NCI-H1436 treated with DMSO at 0.1 percent for 48 hours (cell line): ENCODE measurements at places on chromosomes 11 and 22.

GRCh38 chr11:12602421-12602820, 71.8 kb upstream of the TEAD1 start:
- no peak for DNase-seq

GRCh38 chr11:2882396-2883110, 3.0 kb downstream of the CDKN1C start:
- DNase-seq, result no peak

DNA sequence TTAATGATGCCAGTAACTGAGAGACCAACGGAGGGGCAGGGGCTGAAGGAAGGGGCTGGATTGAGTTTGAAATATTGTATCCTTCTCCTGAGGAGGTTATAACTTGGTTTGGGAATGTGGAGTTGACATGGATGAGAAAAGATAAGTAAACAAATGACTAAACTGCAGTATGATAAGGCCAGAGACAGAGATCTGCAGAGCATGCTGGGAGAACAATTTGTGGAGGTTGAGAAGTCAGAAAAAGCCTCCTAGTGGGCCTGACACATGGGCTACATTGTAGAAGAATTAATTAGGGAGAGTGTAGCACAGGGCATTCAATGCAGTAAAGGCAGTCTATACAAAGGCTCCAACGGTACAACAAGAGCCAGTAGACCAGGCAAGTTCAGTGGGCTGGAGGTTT, 55.9 kb downstream of the SPON1 start:
- DNase-seq, result no peak

GRCh38 chr11:122229078-122229477, 113.1 kb upstream of the BLID start:
- no peak for DNase-seq

- no peak for DNase-seq
Observed at GRCh38 chr11:105693075-105693759, 83.3 kb downstream of the GRIA4 start.

DNA sequence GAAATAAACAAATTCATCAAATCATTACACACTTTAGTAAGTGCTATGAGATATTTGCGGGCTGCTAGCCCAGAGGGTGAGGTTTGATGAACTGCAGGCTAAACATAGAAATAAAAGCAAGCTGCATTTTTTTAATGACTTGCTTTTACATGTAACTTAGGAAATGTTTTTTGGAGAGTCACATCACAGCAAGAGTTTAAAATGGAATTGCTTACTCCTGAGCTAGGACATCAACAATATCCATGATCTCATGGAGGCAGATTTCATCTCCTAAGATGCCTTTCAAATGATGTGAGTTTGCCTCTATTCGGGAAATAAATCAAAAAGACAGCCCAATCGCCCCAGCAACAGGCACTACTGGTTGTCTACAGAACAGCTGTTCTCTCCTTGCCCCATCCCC, 73.4 kb upstream of the CD44 start:
- DNase-seq, result no peak

DNA sequence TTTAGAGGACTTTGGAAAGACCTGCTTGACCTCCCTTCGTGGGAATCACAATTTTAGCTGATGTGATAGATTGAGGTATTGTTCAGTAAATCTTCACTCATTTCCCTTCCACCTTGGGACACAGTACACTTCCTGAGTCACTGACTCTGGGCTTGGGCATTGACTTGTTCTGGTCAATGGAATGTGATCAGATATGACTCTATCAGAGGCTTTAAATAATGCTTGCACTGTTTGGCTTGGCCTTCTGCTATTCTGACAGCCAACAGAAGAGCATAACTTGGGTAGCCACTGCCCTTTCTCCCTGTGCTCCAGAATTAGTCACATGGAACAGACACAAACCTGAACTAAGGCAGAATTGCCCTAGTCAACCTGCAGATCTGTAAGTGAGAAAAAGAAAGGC, 12.5 kb downstream of the PRR5L start:
- no peak for DNase-seq

- DNase-seq, result no peak
Observed at GRCh38 chr11:79520086-79520485, 79.3 kb upstream of the TENM4 start.

DNA sequence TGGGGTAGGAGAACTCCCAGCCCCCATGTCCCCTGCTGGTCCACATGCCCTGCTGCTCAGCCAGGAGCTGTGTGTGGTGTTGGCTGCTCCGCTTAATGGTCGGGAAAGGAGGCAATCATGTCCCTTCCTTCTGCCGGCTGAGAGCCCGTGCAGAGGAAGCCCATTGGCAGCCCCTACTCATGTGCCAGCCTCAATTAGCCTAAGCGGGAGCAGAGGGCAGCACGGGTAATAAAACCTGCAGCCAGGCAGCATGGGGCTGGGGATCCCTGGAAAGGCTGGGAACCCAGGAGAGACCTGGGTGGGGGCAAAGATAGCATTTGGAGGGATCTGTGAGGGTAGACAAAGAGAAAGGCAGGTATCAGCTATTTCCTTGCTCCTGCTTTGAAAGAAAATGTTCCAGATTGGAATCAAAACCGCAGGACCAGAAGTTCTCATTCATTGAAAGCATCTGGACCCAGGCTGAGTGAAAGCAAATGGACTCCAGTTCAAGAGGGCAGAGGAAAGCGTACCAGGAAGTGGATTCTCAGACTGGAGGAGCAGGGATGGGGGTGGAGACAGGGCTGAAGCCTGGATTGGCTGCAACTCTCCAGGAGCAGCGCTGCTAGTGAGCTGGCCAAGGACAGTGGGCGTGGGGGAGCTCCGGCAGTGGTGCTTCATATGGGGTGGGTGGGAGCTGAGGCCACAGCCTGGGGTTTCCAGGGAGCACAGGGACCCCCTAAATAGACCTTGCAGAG, 103.4 kb upstream of the NECTIN1 start:
- no peak for DNase-seq

DNA sequence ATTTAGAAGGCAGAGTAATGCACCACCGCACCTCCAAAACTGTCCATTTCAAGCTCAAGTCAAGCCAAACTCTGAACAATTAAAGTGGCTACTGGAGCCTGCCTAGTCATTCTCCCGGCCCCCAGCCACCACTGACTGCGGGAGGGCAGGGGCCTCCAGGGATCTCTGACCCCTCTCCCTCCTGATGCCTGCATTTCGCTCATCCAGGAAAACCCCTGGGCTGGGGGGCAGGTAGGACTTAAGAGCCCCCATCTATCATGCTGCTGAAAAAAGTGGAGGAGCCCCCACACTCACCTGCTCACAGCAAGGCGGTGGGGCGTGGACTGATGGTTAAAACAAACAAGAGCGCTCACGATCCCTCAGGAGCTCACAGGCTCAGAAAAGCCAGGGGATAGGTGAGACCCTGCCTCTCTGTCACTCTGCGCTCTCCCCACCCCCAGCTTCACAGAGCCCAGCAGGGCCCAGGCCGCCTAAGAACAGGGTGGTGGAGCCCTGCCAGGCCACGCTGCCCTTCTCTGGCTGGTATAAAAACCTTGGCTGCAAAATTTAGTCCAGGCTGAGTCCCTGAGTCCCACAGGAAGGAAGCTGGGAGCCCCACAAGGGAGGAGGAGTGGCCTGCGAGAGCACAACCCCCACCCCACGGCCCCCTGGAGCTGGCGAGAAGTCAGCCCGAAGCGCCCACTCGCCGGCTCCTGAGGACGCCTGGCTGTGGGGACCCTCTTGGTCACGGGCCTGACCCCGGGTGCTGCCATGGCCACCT, 21.0 kb upstream of the MOB2 start:
- no peak for DNase-seq

GRCh38 chr11:69692422-69692821, 11.4 kb downstream of the FGF19 start:
- no peak for DNase-seq

DNA sequence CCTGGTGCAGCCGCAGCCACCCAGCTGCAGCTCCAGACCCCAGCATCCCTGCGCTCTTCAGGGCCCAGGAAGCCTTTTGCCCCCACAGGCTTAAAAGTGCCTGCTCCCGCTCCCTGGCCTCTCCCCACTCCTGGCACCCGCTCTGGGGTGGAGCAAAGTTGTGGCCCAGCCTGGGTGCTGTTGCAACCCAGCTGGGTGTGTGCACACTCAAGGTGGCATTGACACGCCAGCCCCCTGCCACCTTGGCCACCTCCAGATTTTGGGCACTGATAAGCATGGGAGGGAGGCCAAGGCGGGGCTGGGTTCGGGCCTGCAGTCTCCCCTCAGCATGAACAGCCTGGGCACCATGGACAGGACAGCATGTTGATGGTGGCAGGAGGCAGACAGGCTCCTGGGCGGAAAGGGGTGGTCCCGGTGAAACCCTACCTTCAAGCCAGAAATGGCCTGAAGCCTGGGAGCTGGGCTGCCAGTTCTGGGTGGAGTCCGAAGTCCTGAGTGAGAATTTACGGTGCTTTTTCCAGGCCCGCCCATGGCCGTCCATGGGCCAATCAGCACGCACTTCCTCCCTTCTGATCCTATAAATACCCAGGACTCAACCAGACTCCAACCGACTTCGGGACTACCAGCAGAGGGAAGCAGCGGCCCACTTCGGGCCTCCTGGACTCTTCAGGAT, 23.6 kb upstream of the RNASEH2C start:
- no peak for DNase-seq

DNA sequence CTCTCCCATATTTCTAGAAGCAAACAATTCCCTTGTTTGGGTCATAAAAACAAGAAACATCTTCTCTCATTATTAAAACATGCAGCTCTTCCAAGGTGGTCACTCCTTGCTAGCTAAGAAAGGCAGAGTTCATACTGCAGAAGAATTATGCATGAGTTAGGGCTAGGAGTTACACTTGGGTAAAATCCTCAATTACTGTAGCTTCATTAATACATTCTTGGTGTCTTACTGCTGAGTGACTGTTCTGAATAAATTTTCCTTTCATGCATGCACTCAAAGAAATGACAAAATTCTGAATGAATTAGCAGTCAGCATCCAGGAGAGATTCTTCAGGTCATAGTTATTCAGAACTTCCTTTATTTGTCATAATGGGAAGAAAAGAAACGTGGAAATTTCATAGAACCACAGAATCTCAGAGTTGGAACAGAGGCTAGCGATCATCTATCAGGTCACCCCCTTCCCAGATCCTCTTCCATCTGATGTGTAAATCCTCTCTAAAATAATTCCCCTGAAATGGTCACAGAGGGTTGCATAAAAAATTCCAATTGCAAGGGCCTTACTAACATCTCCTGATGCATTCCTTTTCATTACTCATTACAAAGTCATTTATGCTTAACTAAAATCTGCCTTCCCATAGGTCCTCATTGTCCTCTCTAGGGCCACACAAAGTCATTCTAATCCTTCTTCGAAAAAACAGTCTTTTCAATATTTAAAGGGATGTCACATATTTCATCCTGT, 771.5 kb downstream of the DLG2 start:
- no peak for DNase-seq

DNA sequence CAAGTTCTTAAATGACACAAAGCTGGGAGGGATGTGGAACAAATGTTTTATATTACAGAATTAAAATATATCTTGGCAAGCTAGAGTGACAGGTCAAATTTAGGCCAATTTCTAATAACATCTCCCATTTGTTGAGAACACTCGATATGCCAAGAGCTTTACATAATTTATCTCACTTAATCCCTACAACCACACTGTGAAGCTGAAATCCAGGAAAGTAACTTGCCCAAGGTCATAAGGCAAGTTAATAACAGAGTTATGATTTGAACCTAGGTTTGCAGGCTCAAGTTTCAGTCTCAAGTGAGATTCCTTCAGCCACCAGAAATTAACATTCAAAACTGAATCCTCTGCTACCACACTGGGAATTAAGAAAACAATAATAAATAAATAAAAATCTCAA, 38.3 kb downstream of the RAB30 start:
- no peak for DNase-seq

- DNase-seq, result no peak
Observed at GRCh38 chr11:70466596-70466995, 68.3 kb downstream of the CTTN start.

GRCh38 chr11:69416143-69416515, 65.3 kb upstream of the LINC01488 start:
- no peak for DNase-seq

DNA sequence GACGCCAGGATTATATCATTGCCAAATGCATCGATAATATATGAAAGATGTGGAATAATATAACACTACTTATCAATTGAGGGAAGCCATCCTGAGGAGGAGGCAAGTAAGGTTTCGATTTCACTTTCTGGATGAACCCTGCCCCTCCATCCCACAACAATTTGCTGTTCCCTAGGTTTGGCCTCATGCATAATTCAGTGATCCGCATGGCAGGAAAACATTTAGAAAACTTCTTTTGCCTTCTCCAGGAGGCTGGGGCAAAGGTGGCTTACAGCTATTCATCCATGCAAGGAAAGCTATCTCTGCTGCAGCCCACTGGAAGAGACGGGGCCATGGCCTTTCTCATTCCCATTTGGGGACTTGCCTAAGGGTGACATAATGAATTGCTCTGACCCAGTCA, 489.4 kb upstream of the CADM1 start:
- DNase-seq, result no peak

DNA sequence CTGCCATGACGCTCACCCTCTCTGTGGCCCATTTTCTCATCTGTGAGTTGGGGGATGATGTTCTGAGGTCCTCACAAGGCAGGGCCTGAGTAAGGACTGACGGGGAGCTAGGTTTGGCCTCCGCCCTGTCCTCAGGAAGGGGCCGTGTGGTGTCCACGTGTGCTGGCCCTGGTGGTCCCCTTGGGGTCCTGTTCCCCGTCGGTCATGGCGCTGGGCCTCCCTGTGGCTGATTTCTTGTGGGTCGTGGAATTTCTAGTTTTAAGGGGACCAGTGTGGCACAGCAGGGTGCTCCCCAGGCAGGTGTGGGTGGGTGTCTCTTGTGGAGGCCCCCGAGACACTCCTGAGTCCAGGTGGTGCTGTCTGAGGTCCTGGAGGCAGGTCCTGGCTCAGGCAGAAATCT, 5.9 kb downstream of the LINC01488 start:
- no peak for DNase-seq

DNA sequence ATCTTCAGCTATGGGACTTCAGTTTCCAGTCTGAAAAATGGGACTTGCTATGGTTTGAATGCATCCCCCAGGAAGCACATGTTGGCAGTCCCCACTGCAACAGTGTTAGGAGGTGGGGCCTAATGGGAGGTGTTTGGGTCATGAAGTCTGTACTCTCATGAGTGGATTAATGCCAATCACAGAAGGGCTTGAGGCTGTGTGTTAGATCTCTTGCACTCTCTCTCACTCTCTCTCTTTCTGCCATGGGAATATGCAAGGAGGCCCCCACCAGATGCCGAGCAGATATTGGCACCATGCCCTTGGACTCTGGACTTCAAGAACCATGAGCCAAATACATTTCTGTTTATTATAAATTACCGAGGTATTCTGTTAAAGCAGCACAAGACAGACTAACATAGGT, 7.8 kb upstream of the AP1B1 start:
- DNase-seq, result no peak

GRCh38 chr22:39928536-39929520, 27.9 kb downstream of the GRAP2 start:
- DNase-seq, result no peak

DNA sequence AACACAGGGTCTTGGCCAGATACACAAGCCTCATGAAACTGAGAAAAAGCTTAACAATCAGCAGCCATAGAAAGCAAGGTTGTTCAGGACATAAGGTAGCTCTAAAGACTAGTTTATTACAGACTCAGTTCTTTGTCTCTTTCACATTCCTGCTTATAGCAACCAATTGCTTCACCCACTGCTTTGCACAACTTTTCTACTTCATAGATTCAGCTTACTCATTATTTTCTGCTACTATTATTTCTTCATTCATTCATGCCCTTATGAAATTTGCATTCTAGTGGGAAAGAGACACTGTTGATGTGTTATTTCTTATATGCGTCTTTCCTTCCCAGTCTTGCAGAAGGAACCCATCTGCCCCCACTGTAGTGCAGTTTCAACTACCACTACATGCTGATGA, 4.7 kb downstream of the CCDC34 start:
- DNase-seq, result no peak

- DNase-seq, result no peak
Observed at GRCh38 chr11:44018127-44018521, 29.7 kb upstream of the ACCSL start.

- DNase-seq, result no peak
Observed at GRCh38 chr22:45072322-45072903, 62.6 kb upstream of the PHF21B start.
